ENCODE measurements at places on chromosomes 12 and 14.

DNA sequence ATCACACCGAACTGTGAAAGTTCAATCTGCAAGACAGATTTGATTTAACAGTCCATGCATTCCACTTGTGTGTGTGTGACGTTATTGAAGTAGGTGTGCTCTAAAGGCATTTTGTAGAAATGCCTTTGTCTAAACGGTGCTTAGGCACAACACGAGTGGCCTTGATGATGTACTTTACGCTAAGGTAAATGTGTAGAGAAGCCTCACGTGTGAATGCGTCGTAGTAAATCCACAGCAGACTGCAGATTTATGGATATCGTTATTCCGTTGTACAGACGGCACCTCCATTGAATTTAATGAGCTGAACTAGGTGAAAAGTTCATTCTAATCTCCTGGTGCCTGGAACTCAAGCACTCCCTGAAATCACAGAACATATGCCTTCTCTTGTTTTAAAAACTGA lies 202.8 kb upstream of the STXBP6 start:
- DNase-seq: no peak

DNA sequence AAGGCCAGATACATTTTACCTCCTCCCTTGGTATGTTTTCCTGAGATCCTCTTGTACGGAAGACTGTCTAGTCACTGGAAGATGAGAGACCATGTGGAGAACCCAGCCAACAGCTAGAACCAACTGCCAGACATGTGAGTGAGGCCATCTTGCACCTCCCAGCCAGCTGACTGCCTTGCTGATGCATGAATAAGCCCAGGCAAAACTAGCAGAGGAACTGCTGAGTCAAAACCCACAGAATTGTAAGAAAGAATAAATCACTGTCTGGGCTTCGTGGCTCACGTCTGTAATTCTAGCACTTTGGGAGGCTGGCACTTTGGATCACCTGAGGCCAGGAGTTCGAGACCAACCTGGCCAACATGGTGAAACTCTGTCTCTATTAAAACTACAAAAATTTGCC lies 160.0 kb downstream of the TPH2 start:
- no peak for DNase-seq

DNA sequence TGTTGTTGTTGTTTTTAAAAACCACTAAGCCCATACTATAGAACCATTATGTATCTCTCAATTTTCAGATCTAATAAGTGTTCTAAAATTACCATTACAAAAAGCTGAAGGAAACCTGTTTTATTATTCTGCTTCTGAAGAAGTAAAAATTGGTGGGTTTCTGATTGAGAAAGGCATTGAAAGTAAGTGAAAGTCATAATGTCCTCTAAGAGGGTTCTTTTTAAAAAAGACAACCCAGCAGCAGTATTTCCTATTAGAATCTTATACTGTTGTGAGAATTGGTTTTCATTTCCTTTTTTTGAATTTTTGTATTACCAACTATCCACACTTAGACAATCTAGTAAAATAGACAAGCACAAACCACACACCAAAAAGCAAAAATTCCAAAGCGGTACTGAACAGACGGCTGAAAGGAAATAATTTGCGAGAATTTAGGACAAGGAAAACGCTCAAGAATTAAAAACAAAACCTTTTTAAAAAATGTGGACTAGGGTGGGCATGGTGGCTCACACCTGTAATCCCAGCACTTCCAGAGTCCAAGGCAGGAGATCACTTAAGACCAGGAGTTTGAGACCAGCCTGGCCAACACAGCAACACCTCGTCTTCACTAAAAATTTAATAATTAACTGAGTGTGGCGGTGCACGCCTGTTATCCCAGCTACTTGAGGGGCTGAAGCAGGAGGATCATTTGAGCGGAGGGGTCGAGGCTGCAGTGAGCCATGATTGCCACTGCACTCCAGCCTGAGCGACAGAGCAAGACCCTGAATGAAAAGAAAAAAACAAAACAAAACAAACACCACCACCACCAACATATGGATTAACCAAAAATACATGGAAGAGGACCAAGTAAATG lies 66.7 kb upstream of the AP4S1 start:
- DNase-seq: no peak

GRCh38 chr12:71763677-71764379 lies 9.2 kb downstream of the RAB21 start:
- DNase-seq: no peak

- no peak for DNase-seq
Measured at GRCh38 chr12:39919790-39920189, 186.1 kb downstream of the SLC2A13 start.

GRCh38 chr12:96034621-96035282 lies 635 bp downstream of the LTA4H start:
- no peak for DNase-seq

DNA sequence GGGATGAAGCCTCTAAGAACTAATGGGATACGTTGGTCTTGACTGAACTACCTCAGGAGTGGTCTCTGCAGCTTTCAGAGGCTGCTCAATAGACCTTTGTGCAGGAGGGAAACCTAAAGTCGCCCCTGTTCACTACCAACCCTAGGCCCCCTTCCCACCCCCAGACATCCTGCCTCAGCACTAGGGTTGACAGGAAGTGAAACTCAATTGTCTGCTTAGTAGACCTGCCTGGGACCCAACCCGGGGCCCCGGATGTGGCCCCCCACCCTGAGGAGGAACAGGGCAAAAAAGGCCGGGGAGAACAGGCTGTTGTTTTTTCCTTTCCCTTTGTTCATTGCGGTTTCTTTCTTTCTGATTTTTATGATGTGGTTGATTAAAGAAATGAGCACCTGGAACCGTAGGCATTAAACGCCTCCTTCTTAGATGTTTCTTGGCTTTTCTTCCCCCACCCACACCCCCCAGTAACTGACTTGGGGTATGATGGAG lies 1.6 kb upstream of the DGKA start:
- peak; percentile 86 for DNase-seq

DNA sequence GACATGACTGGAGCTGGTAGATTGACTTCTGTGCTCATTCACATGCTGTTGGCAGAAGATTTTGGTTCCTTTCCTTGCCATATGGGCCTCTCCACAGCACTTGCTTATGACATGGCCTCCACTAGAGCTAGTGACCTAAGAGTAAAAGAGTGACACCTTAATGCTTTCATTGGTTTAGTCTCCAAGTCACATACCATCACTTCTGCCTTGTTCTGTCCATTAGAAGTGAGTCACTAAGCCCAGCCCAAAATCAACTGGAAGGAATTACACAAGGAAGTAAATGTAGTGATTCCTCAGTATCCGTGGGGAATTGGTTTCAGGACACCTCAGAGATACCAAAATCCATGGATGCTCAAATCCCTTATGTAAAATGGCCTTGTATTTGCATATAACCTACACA lies 81.3 kb downstream of the PPHLN1 start:
- DNase-seq: no peak

- DNase-seq: no peak
Measured at GRCh38 chr12:120438495-120439198, 734 bp downstream of the COX6A1 start.

Data from stimulated activated CD4-positive, alpha-beta T cell treated with anti-CD3 and anti-CD28 coated beads, TNF-alpha, amount 100 ng/mL, for 48 hours (primary cell).